Activated CD4-positive, alpha-beta memory T cell treated with anti-CD3 and anti-CD28 coated beads, Interleukin-2, amount 10 ng/mL, durations not matched to agents 7 days and 5 days (primary cell): ENCODE measurements at places on chromosomes 5 and 9.

- no peak for DNase-seq
Measured at GRCh38 chr9:7671847-7672246, 127.7 kb downstream of the DMAC1 start.

DNA sequence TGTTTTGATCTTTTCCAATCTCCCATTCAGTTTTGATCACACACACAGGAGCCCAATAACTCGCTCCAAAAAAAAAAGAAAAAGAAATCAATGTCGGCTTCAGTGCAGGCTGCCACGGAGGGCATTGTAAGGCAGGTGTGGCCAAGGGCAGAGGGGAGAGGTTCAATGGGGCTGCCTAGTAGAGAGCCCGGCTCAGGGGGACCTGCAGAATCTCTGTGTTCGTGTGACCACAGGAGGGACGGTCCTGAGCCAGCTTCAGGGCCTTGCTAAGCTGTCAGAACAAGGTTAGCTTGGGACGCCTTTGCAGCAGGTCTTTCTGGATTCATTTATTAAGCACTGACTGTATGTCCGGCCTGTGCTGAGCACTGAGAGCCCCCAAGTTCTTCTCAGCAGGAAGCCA lies 22.2 kb downstream of the OLFM1 start:
- no peak for DNase-seq

DNA sequence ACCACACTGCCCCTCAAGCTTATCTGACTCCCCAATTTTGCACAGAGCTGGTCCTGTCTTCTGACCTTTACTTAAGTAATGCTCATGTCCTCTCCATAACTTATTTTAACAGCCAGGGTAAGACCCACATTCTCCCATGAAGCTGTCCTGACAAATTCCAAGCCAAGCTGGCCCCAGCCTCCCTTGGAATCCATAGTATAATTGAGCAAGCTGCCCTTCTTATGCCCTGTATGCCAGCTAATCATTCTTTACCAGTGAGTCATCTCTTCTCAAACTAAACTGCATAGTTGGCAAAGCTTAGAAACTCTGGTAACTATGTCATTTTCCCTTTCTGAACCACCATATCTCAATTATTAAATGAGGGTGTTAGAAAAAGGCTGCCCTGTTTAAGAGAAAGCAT lies 92.4 kb downstream of the NFIB start:
- no peak for DNase-seq

DNA sequence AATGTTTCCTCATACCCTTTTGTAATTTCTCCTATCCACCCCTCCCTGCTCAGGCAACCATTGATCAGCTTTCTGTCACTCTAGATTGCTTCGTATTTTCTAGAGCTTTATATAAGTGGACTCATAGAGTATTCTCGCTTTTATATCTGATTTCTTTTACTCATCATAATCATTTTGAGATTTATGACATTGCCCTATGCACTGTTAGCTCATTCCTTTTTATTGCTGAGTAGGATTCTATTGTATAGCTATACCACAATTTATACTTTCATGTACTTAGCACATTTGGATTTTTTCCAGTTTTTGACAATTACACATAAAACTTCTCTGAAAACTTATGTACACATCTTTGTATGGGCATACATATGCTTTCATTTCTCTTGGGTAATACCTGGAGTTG lies 68.9 kb downstream of the MEGF10 start:
- no peak for DNase-seq

DNA sequence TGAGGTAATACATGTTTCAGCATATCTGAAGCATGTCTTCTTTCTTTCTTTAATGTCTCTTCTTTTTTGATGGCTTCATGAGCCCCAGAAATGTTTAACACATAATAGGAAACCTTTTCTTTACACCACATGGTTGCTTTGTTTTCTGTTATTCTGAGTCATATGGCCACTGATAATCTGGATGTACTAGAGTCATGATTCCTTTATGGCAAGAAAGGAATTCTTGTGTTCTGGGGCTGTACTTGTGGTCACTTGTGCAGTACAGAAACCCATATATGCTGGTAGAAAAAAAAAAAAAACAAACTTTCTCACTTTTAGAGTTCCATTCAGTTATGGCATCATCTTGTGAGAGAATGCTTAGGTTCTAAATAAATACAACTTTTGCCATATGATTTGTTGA lies 1669.3 kb upstream of the CDH9 start:
- DNase-seq: no peak

DNA sequence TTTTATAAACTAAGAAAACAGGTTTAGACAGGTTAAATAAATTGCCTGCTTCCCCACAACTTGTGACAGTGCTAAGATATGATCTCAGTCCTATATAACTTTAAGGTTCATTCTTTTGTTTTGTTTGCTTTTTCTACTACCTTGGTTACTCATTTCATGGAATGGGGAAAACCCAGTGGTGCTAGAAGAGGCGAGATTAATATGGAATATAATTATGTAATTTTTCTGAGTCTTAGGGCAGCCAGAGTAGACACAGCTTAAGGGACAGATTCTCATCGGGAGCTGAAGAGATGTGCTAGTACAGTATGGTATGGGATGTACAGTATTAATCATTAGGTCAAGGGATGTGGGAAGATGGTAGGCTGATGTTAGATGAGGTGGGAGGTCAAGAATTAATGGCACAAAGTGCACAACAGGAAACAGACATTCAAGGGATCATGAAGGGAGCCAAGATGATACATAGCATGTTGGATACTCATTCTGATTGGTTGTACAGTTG lies 6.2 kb downstream of the TRIM32 start:
- no peak for DNase-seq

- no peak for DNase-seq
Measured at GRCh38 chr9:115099901-115100300, 18.1 kb downstream of the TNC start.
